ENCODE measurements at places on chromosomes 12 and 14.

- no peak for DNase-seq
Measured at GRCh38 chr12:90460681-90461080, 494.3 kb downstream of the CCER1 start.

DNA sequence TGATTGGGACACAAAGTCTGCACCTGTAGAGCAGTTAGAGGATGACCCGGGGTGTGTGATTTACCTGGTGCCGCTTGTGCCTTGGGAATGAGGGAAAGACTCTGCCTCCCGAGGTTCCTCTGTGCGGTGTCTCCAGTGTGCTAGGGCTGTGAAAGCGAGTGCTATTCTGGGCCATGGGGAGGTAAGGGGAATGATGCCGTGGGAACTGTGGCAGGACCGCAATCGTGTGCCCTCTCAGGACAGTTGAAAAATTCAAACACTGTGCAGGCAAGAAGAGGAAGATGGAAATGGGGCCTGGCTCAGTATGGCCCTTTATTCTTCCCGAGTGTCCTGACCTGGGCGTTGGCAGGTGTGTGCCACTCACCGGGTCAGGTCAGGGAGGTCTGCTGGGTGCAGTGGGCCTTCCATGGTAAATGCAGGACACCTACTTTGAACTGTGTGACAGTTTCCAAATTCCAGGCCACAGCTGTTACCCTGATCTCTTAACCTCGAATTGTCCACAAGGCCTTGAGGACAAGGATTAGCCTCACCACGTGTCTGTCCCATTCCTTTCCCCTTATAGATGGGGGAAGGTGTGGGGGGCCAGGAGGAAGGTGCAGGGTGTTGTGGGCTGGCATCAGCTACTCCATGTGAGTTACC lies 1.4 kb downstream of the SIVA1 start:
- no peak for DNase-seq

DNA sequence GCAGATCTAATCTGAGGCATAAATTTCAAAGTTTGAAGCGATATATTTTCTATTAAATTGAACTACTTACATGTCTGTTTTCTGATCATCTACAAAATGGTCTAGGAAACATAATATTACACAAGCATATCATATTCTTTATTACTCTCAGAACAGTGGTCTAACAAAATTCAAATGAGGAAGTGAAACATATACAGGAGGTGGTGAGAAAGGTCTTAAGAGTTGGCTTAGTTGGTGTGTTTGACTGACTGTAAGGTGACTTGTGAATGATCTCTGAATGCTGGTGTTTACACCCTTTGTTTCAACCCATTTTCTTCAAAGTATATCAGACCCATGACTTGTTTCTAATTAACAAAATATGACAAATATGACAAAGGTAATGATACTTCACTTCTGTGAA lies 1156.8 kb downstream of the SLC16A7 start:
- DNase-seq = no peak

- no peak for DNase-seq
Measured at GRCh38 chr12:27861428-27862167, 81.6 kb upstream of the MANSC4 start.

GRCh38 chr14:44620121-44621019 lies 113.3 kb upstream of the FSCB start:
- no peak for DNase-seq

DNA sequence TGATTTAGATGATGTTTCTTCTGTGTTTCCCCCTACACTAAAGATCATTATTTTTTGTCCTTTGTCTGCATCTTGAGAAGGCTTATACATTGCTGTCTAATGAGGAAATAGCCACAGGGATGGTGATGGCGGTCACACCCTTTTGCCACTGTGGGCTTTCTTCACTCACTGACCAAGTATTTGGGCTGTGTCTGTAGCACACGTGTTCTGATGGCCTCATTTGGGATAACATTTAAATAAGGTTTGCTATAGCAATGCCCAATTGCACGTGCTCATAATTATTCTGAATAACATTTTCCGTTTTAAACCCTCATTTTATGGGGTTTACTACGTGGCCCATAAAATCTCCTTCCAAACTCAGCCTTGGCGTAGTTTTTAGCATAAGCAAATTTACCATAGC lies 230.3 kb upstream of the PRICKLE1 start:
- no peak for DNase-seq

- no peak for DNase-seq
Measured at GRCh38 chr12:96770219-96771102, 136.6 kb upstream of the NEDD1 start.

DNA sequence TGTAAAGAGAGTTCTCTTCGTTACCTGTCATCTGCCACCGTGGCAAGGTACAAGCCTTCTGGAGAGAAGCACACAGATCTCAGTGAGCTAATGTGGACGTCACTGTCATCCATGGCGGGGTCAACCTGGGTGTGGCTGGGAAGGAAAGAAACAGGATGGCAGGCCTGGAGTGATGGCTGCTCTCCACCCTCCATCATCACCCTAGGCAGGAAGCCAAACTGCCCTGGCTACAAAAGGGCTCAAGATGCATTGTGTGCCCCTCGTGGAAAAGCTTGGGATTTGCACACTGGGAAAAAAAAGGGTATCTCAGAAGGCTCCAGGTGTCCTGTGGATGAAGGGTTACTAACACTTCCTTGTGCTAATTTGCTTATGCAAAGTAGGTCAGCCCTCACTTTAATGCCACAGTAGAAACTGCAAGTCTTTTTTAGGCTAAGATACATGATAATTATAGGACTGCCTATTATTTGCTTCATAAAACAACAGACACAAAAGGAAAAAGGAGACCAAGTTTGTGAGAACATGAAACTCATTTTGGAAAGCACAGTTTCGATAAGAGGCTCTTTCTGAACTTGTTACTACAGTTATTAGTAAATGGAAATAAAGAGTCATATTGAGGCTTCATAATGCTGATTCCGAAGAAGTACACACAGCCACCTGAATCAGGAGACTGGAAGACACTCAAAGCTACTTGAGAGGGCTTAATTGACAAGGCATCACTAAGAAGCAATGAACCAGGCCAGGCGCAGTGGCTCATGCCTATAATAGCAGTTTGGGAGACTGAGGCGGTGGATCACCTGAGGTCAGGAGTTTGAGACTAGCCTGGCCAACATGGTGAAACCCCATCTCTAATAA lies 18.9 kb downstream of the RFC5 start:
- no peak for DNase-seq

DNA sequence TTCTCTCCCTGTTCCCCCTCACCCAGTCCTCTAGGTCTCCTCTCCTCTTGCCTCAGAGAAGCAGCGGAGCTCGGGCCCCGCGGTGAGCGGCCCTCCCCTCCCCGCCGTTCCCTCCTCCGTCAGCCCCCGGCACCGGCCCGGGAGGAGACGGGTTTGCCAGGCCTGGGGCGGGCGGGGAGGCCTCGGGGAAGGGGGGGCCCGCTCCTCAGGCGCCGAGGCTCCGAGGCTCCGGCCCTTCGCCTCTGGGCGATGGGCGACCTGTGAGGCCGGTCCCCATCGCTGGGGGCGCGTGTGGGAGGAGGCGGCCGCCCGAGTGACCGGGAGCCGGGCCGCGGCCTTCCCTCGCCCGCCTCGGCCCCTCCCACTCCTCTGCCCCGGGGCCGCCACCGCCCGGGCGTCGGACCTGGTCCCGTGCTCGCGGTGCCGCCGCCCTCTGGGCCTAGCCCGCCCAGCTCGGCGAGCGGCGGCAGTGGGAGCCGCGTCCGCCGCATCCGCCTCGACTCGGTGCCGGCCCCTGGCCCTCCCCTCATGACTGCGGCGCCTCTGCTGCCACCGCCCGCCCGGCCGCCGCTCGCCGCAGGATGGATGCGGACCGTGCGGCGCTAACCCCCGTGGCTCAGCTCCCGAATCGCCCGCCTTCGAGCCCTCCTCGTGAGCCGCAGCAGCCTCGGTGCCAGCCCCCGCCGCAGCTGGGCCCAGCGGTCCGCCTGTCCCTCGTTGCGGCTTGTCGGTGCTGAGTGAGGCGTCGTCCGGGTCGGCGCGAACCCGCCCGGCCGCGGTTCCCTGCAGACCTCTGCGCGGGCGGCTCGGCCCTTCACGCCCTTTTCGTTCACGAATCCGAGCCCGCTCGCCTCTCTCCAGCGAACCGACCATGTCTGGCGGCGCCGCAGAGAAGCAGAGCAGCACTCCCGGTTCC lies 574 bp downstream of the WNK1 start:
- peak; percentile 57 for DNase-seq

All from inflammatory macrophage treated with lipopolysaccharide for 4 hours (primary cell).